ENCODE measurements at places on chromosomes 7 and 10.

DNA sequence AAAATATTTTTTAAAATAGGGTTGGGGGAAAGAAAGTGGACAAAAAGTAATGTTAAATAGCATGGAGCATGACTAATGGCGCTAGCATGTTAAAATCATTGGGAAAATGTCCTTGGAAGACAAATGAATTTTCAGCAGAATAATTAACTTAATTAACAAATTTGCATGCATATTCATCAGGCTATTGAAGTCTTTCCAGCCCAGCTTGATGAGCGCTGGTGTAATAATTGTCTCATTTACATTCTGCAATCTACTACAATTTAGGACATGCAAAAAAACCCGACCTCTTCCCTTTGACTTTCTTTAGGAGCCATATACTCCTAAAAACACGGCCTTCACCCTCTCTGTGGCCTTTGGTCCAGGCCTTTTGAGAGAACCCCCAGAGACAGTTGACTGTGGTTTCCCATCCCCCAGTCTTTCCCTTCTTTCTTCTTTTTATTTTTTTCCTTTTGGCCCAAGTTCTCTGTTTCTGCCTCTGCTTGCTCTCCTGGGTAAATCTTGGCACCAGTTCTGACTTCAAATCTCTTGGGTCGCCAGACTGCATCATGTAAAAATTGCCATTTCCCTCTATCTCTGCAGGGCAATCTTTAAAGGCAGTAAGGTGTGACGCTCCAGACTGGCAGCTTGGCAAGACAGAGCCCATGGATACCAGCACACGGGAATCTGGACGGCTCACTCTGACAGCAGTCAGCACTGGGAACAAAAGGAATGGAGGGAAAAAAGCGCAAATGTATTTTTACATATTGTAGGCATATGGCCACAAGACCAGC is 105.5 kb downstream of the NEUROD6 start:
- no peak for DNase-seq

GRCh38 chr10:9009505-9009904 is 955.0 kb downstream of the GATA3 start:
- DNase-seq = no peak

GRCh38 chr7:14673202-14673601 is 229.3 kb downstream of the DGKB start:
- DNase-seq = no peak

DNA sequence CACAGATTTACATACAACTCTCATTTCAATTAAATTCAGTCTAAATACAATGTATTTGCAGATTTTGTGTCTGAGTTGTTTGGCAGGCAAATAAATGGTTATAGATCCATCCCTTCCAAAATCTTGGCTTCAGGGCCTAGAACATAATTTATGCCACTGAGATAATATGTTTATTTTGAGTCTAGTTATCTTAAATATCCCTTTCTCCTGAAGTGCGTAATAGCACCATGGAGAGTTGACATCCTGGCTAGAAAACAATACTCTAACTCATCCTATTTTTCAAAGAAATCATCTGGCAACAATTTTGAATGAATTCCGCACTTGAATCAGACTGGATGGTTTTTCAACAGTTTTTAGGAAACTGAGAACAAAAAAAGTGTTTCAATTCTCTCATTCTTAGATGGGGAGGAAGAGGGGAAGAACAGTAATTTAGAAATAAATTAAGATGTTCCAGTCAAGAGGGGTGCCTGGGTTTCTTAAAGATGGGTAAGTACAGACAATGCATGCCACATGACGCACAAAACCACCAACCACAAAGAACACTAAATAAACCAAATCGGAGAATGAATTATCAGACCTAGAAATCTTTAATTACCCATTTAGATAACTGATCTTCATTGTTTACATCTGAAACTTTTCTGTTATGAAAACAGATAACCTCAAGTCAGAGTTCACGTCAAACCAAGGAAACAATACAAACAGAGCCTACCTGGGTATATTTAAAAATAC is 228.7 kb upstream of the PTN start:
- no peak for DNase-seq

DNA sequence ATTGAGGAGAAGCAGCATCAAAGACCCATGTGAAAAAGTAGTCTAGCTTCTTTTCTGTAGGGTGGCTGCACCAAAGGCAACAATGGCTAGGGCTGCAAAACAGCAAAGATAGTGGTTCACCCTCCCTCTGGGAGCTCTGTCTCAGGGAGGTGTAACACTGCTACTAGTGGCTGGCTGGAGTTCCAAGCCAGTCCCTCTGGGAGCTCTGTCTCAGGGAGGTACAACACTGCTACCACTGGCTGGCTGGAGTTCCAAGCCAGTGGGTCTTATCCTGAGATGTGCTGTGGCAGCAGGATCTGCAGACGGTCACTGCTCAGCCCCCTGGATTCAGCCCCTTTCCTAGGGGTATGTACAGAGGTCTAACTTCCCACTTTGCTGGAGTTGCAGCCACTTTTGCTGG is 37.9 kb upstream of the TMEM140 start:
- no peak for DNase-seq

DNA sequence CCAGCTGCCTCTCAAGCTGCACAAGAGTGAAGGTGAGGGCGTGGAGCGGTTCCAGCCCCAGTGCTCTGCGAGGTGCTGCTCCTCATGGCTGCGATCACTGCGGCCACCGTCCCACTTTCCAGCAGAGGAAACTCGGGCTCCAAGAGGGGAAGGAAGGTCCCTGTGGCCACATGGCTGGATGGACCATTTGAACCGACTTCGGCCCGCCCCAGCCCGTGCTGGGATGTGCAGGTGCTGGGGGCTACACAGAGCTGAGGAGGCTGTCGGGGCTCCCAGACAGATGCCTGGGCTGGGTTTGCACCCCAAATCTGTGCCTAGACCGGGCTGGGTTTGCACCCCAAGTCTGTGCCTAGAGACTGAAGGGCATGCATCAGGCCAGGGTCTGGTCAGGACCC is 186.6 kb downstream of the DNAJB6 start:
- no peak for DNase-seq

DNA sequence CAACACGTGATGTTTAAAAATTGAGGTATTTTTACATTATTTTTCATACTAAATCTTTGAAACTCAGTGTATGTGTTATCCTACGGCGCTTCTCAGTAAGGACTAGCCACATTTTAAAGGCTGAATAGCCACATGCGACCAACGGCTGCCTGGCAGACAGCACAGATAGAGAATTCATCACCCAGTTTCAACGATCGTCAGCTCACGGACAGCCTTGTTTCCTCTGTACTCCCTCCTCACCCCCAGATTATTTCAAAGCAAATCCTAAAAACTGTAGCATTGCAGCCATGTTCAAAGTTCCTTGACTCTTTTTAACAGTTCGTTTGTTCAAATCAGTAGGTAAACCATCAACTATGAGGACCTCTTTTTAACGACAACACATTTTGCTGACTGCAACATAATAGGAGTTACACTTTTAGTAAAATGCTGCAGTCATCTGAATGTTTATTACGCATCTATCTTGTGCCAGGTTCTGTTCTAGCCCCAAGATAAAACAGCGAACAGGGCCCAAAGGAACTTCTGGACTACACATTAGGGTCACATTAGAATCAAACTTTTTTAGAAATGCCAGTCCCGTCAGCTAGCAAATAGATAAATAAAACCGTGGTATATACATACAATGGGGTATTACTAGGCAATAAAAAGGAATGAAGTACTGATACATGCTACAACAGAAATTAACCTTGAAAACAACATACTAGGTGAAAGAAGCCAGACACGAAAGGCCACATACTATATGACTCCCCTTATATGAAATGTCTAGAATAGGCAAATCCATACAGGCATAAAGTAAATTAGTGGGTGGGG is 5.7 kb downstream of the OSBPL3 start:
- no peak for DNase-seq

DNA sequence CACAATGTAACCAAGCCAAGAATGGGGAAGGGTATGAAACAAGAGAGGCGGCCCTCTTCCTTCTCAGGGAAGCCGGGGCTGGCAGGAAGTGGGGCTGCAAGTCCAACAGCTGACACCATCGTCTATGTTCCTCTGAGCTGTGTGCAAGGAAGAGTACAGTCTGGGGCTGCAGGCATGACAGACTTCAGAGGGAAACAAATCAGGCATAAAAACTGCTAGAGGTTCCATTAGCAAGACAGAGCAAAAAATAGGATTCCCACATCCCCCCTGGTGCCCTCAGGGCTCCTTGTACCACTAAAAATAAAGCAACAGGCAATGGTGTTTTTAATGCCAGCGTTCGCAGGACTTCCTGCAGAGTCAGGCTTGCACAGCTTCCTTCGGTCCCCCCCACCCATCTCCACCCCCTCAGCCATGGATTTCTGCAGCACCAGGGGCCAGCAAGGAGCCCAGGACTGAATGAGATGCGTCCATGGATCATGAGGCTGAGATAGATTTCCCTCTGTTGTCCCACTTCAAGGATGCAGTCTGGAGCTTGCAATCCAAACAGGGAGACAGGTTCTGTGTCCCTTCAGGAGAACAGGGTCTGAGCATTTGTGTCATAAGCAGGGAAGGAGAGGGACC is 34.6 kb downstream of the KCNMA1 start:
- DNase-seq = no peak

DNA sequence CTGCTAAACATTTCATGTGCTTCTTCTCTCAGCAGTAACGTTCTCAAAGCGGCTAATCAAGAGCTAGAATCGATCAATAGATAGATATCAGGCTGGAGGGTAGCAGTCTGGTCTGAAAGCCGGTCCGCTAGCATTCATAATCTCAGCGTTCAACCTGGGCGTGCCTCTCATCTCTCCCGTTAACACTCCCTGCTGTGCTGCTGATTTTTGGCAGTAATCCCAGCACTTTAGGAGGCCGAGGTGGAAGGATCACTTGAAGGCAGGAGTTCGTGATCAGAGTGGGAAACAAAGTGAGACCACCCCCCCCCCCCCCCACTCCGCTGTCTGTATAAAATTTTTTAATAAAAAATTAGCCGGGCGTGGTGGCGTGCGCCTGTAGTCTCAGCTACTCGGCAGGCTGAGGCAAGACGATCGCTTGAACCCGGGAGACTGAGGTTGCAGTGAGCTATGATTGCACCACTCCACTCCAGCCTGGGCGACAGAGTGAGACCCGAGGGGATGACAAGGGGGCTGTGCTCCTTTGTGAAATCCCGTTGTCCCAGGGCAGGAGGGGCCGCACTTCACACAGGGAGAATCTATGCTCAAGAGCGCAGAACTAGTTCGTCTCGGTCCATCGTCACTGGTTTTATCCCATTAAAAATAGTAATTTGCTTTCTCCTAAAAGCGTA is 624 bp upstream of the CEP55 start:
- no peak for DNase-seq

- DNase-seq = no peak
These were observed 64.9 kb downstream of the INSIG1 start for GRCh38 chr7:155362380-155363145.

DNA sequence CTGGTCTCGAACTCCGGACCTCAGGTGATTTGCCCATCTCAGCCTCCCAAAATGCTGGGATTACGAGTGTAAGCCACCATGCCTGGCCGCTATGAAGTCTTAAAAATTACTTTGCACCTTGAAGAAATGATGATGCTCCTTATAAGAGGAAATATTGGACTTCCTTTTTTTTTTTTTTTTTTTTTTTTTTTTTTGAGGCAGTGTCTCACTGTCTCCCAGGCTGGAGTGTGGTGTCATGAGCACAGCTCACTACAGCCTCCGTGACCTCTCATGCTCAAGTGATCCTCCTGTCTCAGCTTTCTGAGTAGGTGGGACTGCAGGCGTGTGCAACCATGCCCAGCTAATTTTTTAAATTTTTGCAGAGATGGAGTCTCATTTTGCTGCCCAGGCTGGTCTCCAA is 65.3 kb downstream of the KMT2E start:
- no peak for DNase-seq

- DNase-seq = no peak
These were observed 228.6 kb downstream of the GLRX3 start for GRCh38 chr10:130364631-130365411.

DNA sequence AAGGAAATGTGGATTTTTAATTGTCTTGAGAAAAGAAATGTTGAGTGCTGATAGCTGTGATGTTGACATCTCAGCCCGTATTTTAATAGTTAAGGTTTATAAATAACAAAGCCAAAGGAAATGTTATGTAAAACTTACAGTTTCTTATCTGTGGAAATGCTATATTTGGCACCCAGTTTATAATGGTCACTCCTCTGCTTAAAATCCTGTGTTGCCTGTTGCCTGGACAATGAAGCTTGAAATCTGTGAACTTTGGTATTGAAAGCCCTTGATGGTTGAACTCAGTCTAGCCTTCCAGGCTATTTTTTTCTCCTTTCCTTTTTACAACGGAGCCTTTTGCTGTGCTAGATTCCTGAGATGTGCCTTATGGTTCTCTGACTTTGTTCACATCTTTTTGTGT is 46.5 kb downstream of the MCU start:
- DNase-seq = no peak

DNA sequence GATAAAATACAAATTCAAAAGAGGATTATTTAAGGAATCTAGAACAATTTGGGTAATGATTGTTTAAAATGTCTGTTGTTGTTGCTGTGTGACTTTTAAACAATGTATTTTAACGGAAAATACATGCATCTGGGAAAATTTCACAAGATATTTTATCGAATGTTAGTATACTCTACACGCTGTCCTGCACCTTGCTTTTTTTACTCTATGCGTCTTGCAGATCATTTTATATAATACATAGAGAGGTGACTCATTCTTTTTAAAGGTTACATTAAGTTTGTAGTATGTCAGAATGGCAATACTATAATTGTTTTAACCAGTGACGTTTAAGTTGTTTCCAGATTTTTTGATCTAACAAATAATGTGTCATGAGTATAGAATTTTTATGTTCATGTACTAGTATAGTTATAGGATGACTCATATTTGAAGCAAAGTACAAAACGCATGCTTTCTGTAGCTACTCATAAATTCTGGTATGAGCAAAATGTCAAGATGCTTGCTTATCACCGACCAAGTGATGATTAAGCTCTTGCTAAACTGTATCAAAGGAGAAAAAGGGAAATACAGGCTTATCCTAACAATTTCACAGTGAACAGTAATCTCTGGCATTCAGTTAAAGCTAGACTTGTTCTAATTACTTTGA is 4.9 kb downstream of the DKK1 start:
- no peak for DNase-seq

DNA sequence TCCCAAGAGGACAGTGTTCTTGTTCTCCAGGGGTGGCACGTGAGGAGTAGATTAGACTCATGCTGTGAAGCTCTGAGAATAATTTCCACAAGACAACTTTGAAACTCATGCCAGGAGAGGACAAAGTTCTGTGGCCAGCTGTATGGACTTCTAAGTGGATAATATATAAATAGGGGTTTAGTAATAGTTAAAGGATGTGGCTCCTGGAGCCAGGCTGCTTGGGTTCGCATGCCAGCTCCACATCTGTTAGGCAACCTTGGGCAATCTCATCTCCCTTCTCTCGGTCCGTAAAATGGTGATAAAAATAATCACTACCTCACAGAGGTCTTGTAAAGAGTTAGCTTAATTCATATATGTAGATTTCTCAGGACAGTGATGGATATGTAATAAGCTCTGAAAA is 35.8 kb downstream of the ACSL5 start:
- DNase-seq = no peak

- DNase-seq = no peak
These were observed 48.6 kb downstream of the DGKI start for GRCh38 chr7:137798073-137798763.

- no peak for DNase-seq
These were observed 980.1 kb downstream of the KCNMA1 start for GRCh38 chr10:76657337-76658012.
